T-helper 2 cell treated with Interferon-gamma antibody and Interleukin-4, amounts not matched to agents 5 μg/mL and 100 μg/mL, for 36 hours (primary cell): ENCODE measurements at places on chromosomes 16 and 17.

- no peak for DNase-seq
These were observed 591.1 kb upstream of the C16orf82 start for GRCh38 chr16:26475596-26475995.

GRCh38 chr17:78108726-78109488 lies 19.6 kb downstream of the TMC6 start:
- DNase-seq: no peak

DNA sequence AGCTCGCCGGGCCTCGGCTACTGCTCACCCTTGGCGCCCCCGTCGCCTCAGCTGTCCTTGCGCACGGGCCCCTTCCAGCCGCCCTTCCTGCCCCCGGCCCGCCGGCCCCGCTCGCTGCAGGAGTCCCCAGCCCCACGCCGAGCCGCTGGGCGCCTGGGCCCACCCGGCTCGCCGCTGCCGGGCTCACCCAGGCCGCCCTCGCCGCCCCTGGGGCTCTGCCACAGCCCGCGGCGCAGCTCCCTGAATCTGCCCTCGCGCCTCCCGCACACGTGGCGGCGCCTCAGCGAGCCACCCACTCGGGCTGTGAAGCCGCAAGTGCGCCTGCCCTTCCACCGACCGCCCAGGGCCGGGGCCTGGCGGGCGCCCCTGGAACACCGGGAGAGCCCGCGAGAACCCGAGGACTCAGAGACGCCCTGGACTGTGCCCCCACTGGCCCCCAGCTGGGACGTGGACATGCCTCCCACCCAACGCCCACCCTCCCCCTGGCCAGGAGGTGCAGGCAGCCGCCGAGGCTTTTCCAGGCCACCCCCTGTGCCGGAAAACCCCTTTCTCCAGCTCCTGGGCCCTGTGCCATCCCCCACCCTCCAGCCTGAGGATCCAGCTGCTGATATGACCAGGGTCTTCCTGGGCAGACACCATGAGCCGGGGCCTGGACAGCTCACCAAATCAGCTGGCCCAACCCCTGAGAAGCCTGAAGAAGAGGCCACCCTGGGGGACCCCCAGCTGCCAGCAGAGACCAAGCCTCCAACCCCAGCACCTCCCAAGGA lies 12.8 kb downstream of the MYO15A start:
- DNase-seq: no peak

DNA sequence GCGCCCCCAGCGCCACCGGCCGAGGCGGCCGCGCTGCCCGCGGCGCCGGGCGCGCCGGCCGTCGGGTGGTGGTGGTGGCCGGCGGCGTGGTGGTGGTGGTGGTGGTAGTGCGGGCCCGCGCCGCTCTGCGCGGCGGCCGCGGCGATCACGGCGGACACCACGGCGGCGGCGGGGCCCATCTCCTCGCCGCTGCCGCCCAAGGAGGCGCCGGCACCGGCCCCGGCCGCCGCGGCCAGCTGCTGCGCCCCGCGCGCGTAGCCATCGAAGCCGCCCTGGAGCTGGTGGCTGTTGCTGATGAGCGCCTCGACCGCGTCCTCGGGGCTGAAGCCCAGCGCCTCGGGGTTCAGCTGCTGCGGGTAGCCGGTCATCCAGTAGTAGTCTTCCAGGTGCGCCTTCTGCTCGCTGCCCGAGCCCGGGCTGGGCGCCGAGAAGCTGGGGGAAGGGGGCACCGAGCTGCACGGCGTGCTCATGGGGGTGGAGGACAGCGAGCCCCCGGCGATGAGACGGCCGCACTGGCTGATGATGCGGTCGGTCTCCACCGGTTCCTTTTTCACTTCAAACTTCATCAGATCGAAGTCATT lies 1.2 kb downstream of the MAF start:
- peak; percentile 43 for DNase-seq

DNA sequence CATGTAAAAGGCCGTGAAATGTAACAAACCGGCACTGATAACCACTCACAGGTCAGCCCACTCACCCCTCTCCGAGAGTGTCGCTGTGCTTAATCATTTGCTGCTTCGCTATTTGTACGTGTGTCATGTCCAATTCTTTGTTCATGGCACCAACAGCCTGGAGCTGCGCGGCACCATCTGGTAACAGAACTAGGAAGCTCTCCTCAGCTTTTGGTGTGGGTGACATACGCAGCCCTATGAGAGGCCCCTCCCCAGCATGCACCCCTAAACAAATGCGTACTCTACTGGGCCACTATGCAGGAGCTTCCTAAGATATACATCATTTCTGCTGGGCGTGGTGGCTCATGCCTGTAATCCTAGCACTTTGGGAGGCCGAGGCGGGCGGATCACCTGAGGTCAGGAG lies 2.3 kb upstream of the PECAM1 start:
- DNase-seq: peak; percentile 23

- DNase-seq: no peak
These were observed 60.1 kb upstream of the TMEM132E start for GRCh38 chr17:34519282-34519681.

DNA sequence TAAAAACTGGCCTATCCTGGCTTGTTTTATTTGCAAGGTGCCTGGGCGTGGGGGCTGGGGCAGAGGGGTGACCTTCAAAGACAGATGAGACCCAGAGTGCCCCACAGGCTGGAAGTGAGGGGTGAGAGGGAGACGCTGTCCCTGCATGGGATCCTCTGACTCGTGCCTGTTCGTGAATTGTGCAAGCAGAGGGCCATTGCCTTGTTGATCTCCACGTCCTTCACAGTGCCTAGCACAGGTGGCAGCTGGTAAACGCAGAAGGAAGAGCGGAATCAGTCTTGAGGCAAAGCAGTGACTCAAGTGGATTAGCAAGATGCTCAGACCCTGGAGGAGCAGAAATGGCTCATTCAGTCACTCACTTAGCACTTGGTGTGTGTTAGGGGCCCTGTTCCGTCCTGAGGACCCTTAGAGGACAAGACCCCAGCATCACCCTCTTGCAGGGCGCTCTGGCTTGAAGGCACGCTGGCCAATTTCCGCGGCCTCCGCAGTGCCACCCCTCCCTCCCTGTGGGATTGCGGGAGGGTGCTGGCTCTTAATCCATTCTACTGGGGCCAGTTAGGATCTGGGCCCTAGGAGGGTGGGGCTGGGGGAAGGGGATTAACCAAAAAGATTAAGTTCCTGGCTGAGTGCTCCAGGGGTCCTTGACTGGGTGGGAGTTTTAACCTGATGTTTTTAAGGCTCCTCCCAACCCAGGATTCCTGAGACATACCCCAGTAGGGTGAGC lies 151.2 kb downstream of the CCDC182 start:
- no peak for DNase-seq

GRCh38 chr16:20673882-20674683 lies 23.4 kb downstream of the ACSM1 start:
- no peak for DNase-seq
